Panc1 (cell line): ENCODE measurements at places on chromosomes 12 and 14. TPM values are rescaled to one million over a fixed set of nuclear protein-coding genes. Genes with fewer than 3 reads are reported as not detected.

- no peaks in the 10 kb centered on the region for H3K4me1 ChIP-seq
- H3K36me3 ChIP-seq: no peaks in the 10 kb centered on the region
- H3K27ac ChIP-seq: no peak overlapping the region
- no peaks in the 10 kb centered on the region for H3K27me3 ChIP-seq
Observed at GRCh38 chr12:58850826-58851225, 69.5 kb downstream of the LRIG3 start.

GRCh38 chr12:19166387-19166786 lies 36.9 kb downstream of the PLEKHA5 start:
- H3K27me3 ChIP-seq: no peaks in the 10 kb centered on the region
- no peaks in the 10 kb centered on the region for H3K36me3 ChIP-seq
- no peak overlapping the region for H3K27ac ChIP-seq
- H3K4me3 ChIP-seq: no peak overlapping the region
- no peak for DNase-seq
- H3K4me1 ChIP-seq: no peaks in the 10 kb centered on the region

The BBOF1 gene
- total RNA-seq: 1.9 TPM

The BDKRB2 gene
- 0.05 TPM for total RNA-seq

The MANSC1 gene
- total RNA-seq: 10.0 TPM
